ENCODE measurements at places on chromosomes 11 and 22.

- no peak for DNase-seq
Observed at GRCh38 chr22:32558681-32559355, 84.2 kb downstream of the FBXO7 start.

- no peak for DNase-seq
Observed at GRCh38 chr11:121328176-121328966, 35.8 kb downstream of the SC5D start.

DNA sequence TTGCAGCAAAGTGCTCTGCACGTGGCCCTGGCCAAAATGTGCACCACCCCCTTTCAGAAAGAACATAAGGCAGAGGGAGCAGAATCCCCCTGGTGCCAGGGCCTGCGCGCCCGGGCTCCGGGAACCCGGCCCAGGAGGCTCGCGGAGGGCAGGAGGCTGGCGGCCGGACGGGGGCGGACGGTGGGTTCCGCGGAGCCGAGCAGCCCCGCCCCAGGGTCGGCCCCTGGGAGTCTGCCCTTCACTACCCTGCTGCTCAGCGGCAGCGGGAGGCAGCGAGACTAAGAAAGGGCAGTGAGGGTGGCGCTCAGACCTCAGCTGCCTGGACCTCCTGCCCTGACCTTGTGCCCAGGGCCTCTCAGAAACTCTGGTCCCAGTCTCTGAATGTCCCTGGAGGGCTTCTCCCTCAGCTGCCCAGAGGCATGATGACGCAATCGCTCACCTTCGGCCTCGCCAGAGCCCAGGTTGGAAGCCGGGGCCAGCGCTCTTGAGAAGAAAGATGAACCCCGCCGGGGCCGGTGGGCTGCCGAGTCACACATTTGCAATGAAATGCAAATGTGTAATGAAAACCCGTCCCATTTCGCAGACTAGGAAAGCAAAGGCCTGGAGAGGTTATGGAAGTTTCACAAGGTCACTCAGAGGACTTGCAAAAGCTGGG lies 1.1 kb upstream of the CLMP start:
- DNase-seq: no peak

GRCh38 chr11:134072844-134073243 lies 4.0 kb downstream of the JAM3 start:
- DNase-seq: no peak

DNA sequence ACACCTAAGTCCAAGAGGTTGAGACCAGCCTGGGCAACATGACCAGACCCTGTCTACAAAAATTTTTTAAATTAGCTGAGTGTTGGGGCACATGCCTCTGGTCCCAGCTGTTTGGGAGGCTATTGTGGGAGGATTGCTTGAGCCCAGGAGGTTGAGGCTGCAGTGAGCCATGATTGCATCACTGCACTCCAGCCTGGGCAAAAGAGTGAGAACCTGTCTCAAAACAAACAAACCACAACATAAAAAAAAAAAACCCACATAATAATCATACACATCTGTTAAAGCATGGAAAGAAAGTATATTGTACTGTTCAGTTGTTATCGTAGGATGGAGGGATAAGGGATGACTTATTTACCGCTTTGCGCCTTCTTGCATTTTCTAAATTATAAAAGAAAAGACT lies 35.9 kb upstream of the GRK2 start:
- no peak for DNase-seq

GRCh38 chr11:83459798-83460197 lies 173.6 kb upstream of the CCDC90B start:
- no peak for DNase-seq
